Activated CD8-positive, alpha-beta T cell treated with anti-CD3 and anti-CD28 coated beads, Interleukin-2, amount 10 ng/mL, durations not matched to agents 7 days and 5 days (primary cell): ENCODE measurements at places on chromosomes 2 and 18.

GRCh38 chr2:109264595-109265328 lies 135.8 kb downstream of the SH3RF3 start:
- DNase-seq: no peak

DNA sequence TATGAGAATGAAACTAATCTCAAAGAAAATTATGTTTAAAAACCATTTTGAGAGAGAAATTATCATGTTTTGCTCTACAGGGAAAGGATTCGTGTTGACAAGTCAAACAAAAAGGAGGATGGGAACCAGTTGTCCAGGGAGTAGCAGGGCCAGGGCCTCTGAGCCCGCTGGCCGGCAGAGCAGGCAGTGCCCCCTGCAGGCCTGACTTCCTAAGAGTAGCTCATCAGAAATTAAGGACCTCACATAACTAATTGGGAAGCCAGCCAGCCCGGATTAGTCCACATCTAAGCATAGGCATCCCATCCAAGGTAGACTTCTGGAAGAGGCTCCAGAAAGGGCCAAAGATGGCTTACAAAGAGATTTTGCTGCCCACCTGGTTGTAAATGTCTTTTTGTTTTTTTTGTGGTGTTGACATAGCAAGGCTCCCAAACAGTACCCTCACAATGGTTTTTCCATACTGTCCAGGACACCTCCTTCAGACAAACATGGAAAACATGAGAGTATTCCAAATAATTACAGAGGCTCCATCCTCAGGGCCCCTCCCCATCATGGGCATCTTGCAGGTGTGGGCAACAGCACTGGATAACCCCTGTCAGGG lies 241.2 kb upstream of the TANK start:
- peak; percentile 33 for DNase-seq

GRCh38 chr2:219615894-219616293 lies 11.5 kb upstream of the SLC4A3 start:
- DNase-seq: no peak

DNA sequence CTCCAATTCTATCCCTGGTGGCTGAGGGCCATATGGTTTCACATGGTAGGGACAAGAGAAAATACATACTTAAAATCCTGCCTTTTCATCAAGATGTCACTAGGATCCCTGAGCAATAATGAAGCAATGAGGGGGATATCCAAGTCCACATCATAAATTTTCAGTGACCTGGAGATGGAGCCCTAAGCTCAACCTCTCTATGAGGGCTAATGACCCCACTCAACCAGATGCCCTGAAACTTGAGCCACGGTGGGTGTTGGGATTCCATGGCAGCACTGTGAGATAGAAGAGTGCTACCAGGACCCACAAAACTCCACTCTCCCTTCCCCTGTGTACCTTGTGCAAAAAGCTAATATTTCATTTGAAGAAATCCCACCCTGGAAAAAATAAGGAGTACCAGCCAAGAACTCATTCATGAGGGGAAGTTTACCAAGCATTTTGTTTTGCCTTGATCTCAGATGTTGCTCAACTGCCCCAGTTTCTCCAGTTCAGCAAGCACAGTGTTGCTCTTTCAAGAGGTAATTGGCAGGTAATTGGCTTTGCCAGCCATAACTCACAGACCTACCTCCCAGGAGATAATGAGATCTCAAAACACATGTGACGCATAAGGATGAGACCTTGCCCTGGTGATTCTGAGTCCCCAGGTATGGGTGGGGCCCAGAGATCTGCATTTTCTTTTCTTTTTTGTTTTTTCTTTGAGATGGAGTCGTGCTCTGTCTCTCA lies 51.0 kb upstream of the TTC39C start:
- no peak for DNase-seq

DNA sequence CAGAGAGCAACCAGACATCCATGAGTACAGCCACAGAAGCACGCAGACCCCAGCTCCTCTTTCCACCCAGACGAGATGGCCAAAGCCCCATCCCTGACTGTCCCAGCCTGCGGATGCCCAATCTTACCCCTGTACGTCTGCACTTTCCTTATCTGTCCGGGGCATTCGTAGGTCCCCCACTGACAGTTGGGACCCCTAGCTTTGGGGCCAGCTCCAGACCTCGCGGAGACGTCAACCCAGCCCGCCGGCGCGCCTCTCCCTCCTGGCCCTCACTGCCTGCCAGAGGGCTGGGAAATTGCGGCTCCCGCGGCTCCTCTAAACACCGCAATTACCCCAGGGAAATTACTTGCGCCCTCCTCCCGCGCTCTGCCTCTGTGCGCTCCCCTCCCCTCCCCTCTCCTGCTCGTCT lies 2.3 kb downstream of the ECEL1 start:
- no peak for DNase-seq

GRCh38 chr2:226934546-226935201 lies 98.8 kb downstream of the RHBDD1 start:
- no peak for DNase-seq

DNA sequence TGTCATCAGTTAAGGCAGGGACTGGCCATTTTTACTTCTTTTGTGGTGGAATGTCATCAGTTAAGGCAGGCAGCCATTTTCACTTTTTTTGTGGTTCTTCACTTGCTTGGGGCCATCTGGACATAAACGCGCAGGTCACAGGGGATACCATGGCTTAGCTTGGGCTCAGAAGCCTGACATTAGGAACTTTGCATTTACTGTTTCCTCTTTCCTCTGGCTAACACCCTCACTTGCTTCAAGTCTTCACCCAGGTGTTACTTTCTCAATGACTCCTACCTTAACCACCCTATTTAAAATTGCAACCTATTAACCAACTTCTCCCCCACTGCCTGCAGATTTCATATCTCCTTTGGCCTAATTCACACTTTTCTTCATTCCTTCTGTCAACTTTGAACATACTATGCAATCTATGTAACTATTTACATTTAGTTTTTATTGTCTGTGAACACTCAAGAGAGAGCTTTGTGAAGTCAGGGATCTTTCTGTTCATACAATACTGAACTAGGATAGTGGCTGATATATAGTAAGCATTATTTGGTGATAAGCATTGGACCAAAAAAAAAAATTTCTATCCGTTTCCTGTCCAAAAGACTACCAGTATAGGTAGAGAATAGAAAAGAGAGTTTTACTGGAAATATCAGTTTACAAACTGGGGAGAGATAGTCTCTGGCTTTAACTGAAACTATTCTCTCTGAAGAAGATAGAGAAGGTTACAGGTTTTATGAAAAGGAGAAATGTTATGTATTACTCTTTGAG lies 600.1 kb upstream of the ZNF804A start:
- DNase-seq: no peak

DNA sequence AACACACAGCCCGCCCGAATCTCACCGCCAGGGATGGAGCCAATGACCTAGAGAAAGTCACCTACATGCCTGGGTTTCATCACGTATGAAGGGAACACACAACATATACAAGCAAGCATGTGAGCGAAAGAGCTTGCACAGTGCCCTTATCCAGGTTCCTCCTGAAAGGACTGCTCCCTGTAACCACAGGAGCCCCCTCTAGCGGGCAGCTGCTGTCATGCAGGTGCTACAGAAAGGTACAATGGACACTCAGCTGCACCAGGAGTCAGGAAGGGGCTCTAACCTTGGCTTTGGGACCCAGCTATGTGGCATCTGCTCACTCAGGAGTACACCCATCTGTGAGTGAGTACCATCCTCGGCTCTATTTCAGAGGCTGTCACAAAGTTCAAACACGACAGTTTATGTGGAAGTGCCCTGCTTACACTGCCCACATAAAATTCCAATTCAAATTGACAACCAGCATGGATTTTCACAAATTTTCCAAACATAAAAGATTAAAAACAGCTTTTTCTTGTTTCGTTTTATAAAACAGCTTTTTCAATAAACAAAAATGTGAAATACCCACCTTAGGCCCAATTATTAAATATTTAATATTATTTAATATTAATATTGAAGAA lies 3.5 kb downstream of the NDUFA10 start:
- peak; percentile 72 for DNase-seq

GRCh38 chr2:174328114-174328960 lies 6.4 kb upstream of the SP9 start:
- DNase-seq: no peak

- DNase-seq: no peak
Observed at GRCh38 chr2:3517948-3518495, 1.3 kb downstream of the ADI1 start.

DNA sequence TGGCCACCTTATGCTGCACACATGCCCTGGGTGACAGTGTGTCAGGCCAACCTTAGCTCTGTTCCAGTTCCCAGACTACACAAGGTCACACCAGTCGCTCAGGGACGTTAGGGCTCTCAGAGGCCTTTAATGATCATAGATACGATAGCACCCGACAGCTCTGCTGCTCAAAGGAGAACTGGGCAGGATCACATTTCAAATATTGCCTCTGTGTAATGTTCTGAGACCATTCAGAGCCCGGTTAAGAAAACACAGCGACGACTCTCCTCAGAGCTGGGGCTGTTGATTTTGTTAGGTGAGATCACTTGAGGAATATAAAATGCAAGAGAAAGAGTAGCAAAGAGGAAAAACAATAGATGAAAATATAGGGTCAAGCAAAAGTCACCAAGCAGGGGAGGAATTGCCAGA lies 166.6 kb upstream of the TANK start:
- no peak for DNase-seq

DNA sequence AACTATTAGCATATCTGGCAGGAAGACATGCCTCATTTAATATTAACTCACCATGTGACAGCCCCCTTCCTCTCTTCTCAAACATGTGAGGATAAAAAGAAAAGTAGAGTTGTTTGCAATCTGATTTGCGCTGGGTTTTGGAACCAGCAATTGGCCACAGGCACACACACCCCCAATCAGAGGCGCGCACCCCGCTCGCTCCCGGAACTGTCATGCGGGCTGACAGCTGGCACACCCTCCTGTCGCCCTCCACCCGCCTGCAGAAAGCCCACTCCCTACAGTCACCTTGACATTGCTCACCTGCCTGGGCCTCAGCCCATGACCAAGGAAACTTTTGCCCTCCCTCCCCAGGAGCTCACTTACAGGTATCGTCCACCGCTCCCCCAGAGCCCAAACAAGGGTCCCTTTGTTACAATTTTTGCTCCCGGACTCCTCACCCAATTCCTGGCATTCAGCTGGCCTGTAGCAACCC lies 1.1 kb downstream of the COBLL1 start:
- no peak for DNase-seq

DNA sequence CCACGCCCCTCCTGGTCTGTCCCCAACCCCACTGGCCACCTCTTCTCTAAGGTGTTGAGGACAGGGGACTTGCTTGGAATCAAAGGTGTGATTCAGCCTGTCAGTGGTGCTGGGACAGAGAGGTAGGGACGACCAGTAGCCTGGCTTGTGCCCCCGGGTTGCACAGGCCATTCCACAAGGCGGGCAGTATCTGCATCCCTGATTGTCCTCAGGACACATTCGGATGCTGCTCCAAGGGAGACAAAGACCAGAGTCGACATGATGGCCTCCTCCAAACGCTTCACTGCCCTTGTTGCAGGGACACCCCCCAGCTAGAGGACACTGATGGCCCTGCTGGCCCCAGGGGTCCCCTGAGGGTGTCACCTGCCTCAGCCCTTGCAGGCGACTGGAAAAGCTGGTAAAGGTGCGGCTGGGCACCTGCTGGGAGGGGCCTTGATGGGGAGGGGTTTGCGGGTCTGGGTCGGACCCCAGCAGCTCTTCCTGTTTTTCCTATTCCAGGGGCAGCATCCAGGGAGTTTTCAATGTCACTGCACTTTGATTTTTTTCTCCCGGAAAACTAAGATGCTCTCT lies 98.0 kb downstream of the PTGR3 start:
- no peak for DNase-seq

DNA sequence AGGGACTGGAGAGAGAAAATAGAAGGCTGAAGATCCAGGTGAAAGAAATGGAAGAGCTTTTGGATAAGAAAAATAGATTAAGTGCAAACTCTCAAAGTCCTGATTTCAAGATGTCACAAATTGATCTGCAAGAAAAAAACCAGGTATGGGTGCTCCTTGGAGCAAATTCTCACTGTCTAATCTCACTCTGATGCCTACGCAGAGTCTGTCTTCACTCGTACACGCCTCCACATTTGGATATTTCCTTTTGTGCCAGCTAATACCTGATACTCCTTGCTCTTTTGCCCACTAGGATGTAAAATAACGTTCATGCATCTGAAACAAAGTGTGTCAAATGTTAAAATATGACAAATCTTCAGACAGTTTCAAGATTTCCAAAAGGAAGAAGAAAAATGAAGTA lies 99.4 kb downstream of the CCDC102B start:
- no peak for DNase-seq

DNA sequence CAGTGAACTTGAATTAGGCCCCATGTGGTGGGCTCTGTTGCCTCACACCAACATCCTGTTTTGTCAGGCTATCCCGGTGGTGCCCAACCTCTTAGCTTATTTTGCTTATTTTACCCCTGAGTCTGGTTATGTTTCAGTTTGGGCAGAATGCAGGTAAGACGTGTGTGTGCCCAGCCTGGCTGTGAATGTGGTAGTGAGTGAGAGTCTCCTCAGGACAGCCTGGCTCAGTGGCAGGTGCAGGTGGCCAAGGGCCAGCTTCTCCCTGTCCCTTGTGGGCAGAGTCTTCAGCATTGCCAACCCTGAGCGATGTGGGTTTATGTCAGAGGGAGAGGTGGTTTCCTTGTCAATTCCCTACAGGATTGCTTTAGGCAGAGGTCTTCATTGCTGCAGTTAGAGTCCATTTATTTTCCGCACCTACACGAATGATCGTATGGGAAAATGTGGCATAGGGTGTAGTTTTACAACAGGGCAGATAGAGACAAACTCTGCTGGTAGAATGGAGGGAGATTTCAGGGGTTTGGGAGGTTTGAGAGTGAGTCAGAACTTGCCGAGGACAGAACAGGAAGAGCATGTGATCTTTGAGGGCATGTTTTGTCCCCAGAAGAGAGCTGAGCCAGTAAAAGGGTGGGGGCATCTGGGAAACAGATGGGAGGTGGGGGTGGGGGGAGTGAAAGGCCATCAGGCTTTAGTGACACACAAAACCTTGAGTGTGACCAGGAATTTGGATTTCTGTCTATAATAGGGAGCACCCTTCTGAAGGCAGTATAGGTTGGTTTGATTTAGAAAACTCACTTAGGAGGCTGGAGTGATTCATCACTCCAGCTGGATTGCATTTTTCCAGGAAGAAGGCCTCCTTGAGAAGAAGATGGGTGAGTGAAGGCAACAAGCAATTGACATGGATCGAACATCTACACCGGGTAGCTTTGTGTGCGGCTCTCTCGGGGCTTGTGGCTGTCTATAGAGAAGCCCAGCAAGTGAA lies 156.2 kb upstream of the CELF4 start:
- DNase-seq: no peak

- DNase-seq: no peak
Observed at GRCh38 chr2:31207790-31208189, 9.5 kb downstream of the CAPN14 start.

GRCh38 chr2:228688007-228688645 lies 506.6 kb upstream of the SPHKAP start:
- DNase-seq: no peak

- no peak for DNase-seq
Observed at GRCh38 chr18:56637176-56637575, 1.2 kb downstream of the TXNL1 start.

GRCh38 chr2:197596766-197597165 lies 78.6 kb downstream of the RFTN2 start:
- DNase-seq: no peak

- DNase-seq: no peak
Observed at GRCh38 chr2:99719102-99719501, 229.3 kb upstream of the REV1 start.

GRCh38 chr2:190425883-190426658 lies 17.9 kb downstream of the MFSD6 start:
- no peak for DNase-seq
